ENCODE measurements at places on chromosomes 11 and 22.

GRCh38 chr22:24436553-24436952 is 9.2 kb downstream of the ADORA2A start:
- DNase-seq: no peak

- no peak for DNase-seq
These were observed 733.0 kb upstream of the KIRREL3 start for GRCh38 chr11:127733552-127733951.

DNA sequence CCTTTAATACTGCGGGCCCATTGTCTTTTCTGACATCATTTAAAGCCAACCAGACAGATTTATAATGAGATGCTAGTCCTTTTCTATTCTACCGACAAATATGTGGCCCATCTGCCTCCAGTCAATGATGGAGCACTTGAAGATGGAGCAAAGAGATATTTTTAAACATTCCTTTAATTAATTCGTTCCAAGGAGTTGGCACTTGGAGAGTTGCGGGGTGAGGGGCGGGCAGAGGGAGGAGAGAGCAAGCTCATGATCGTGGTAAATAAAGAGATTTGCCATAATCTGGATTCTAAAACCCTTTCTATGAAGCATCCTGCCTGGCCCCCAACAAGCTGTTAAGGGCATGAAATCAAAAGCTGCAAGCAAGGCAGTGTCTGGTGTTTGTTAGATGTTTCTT is 5.0 kb downstream of the SLC1A2 start:
- DNase-seq: no peak

GRCh38 chr11:104663190-104664140 is 234.8 kb downstream of the CASP12 start:
- DNase-seq: no peak

GRCh38 chr11:8779107-8779506 is 96.5 kb downstream of the RPL27A start:
- no peak for DNase-seq

DNA sequence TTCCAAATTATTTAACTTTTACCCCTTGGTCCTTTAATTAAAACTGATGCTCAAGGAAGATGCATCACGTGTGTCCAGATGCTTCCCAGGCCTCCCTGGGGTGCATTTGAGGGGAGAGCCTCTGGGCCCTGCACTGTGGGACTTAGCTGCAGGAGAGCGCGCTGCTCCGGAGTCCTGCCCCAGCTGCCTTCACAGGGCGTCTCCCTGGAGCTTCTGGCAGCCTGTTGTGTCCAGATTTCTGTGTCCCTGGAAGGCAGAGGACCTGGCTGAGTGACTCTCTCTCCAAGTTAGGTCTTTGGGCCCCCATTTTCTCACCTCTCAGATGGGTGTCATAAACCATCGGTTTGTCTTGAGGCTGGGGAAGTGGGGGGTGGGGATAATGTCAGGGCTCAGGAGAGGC is 3.0 kb downstream of the ARHGAP8 start:
- DNase-seq: no peak

GRCh38 chr11:70306586-70307033 is 36.1 kb downstream of the PPFIA1 start:
- DNase-seq: no peak

DNA sequence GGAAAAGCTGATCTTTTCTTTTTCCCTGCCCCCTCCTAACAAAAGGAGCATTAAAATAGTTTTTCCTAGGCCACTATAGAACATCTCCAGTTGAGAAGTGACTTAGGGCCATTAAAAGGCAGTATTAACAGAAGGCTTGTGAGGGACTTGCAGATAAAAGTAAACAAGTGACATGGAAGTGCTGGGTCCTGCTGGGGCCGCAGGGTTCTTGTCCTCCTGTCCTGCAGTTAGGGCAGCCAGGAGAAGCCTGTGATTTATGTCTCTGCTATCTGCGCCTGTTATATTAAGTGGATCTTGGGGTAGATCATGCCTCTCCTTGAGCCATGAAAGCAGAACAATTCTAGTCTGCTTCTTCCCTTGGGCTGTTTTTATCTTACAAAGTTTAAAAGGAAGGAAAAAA is 271.4 kb upstream of the C11orf87 start:
- no peak for DNase-seq

DNA sequence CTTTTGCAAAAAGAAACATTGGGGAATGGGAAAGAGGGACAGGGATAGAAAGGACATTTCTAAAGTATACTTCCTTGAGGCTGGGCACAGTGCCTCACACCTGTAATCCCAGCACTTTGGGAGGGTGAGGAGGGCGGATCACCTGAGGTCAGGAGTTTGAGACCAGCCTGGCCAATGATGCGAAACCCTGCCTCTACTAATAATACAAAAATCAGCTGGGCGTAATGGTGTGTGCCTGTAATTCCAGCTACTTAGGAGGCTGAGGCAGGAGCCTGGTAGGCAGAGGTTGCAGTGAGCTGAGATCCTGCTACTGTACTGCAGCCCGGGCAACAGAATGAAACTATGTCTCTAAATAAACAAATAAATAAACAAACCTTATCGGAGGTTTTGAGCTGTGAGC is 16.3 kb upstream of the TEF start:
- no peak for DNase-seq

DNA sequence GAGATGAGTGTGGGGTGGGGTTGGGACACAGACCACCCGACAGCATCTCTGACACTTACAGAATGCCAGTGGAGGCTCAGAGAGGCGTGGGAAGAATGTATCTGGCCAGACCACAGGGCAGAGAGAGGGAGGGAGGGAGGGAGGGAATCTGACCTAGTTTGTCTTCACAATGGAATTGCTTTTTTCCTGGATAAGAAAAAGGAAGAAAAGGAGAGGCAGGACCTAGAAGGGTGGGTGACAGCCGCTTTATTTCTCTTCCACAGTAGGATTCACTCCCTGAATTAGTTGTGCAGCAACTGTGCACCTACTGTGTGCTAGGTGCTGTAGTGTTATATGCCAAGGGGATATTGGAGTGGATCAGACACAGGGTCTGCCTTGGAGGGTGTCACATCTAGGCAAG is 3.7 kb downstream of the KCNK4 start:
- no peak for DNase-seq

DNA sequence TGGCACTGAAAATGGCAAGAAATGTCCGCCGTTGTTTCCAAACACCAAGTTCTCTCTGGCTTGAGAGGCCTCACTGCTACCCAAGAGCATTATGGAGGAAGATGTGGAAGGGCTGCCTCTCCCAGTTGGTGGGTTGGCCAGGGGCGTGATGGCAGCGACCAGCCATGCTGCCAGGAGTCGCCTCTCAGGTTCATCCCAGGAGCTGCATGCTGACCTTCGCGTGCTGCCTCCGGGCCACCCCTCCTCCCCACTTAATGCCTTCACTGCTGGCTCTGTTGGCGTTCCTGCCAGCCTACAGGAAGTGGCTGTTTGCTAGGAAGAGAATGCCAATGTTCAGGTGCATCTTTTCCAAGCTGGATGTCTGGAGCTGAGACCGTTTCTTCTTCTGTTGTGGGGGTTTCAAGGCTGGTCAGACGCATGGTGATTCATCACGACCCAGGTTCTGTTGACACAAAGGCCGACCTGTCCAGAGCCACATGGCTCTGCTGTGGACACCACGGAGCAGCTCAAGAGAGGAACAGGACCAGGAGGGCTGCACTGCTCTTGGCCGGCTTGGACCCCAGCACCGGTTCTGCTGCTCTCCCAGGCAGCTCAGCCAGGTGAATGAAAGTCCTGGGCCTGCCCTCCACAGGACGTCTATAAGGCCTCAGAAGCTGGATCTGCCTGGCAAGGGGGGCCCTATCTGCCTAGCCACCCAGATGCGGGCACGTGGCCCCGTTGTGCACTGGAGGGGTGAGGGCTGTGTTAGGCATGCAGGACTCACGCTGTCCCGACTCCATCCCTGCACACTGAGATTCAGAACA is 25.1 kb downstream of the TBX1 start:
- DNase-seq: no peak

GRCh38 chr22:46023558-46023981 is 46.6 kb upstream of the WNT7B start:
- peak; percentile 21 for DNase-seq

DNA sequence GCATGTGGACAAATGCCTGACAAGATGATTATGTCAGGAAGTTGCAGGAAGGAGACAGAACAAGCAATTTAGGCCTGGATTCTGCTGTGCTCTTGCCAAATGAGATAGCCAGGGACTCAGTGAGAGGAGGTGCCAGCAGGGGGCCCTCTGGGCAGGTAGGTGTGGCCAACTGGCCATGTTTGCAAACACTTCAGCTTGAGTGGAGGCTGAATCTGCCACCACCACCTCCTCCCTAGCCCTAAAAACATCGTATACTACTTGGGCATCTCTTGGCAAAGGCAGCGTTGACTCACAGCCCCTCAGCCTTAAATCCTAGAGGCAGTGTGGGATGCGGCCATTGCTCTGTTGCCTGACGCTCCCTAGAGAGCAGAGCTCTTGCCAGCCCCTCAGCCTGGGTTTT is 95.1 kb upstream of the PLET1 start:
- DNase-seq: peak; percentile 32

GRCh38 chr22:50602338-50602700 is 1.7 kb downstream of the MAPK8IP2 start:
- DNase-seq: no peak

GRCh38 chr11:111303461-111303860 is 5.1 kb downstream of the POU2AF3 start:
- DNase-seq: peak; percentile 62

DNA sequence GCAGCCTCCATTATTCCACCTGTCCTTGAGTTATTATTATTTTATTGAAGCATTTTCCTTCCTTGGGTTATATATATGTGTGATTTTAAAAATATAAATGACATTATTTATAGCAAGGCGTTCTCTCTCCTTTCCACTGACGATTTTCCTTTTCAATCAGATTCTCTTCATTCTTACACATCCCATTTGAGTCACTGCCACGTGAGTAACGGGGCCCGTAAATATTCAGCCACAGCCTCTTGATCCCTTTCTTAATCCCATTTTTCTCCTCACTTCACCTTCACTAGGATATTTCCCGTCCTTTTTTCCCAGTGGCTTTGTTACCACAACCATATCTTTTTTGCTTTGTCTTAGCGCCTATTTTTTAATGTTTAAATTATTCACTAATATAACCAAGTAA is 396.2 kb downstream of the NTM start:
- no peak for DNase-seq

GRCh38 chr22:23113067-23113846 is 28.5 kb downstream of the RSPH14 start:
- DNase-seq: no peak

Measured in left colon (tissue), 2 donors.